ENCODE measurements at places on chromosomes 12 and 14.

- no peak for DNase-seq
Measured at GRCh38 chr14:76228138-76228537, 76.4 kb downstream of the GPATCH2L start.

DNA sequence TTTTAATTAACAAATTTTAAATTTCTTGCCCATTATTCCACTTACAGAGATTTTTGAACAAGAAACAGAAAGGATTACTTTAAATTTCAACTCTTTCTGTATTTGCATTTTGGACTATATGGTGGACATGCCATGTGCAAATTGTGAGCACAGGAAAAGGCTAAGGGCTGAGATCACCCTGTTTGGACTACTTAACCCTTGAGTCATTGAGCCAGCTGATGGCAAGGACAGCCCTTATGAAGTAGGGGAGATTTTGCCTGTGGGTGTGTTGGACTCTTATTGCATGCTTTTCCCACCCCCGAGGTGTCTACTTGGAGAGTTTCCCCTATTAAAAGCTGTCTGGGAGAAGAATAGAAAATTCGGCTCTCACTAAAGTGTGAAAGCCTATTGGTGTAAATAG is 17.2 kb downstream of the DERA start:
- no peak for DNase-seq

DNA sequence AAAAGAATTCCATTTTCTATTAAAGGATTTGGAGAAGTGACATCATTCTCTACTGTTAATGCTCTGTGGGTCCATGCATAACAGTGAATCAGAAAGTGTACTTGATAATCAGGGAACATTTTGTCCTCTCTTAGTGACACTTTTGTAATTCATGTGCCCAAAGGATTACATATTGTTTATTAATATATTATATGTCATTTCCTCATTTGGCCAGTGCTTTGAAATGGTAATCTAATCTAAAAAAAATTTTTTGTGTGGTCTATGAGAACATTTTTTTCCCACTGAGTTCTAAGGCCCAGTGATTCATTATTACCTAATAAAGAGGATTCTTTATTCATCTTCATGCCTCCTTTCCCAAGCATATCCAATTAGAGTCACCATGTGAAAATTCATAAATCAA is 79.7 kb upstream of the MYF6 start:
- DNase-seq, result no peak

DNA sequence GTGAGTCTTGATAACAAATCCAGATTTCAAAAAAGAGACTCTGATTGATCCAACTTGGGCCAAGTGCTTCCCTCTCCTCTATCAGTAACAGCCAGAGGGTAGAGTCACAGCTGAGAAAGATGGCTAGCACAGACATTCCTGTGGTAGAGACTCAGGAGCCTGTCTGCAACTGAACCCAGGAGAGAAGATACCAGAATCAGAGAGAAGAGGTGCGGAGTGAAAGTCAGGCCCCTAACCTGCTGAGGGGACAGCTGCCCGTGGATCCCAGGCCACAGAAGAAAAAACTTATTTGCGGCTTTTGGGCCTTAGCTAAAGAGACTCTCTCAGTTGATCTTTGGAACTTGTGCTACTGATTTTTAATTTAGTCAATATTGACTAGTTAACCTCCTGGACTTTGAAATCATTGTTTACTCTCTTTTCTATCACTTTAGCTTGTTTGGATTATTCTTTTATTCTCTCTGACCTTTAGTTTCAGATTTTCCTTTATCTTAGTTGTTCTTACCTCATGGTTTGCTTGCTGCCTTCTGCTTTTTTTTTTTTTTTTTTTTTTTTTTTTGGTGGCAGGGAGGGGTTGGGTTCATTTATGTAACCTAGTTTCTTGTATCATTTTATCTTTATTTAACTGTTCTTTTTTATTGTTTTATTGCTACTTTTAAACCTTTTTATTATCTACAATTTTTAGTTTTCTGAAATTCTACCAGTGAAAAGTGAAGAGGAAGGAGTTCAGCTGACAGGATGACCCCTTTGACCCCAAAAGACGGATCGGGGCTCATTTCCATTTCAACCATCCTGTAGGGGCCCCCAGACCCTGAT is 154.9 kb upstream of the KRR1 start:
- DNase-seq, result no peak

DNA sequence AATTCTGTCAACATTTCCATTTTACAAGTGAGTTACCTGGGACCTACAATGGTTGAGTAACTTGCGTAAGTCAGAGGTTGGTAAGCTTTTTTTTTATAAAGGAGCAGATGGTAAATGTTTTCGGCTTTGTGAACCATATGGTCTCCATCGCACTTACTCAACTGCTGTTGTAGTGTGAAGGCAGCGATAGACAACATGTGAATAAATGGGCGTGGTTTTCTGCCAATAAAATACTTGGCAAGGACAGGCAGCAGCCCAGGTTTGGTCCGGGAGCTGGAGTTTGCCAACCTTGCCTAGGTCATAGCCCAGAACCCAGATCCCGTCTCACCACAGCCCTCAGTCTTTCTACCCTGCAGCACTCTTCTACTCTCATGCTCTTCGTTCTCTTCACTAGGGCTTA is 6.3 kb downstream of the DDX55 start:
- no peak for DNase-seq

- DNase-seq, result no peak
Measured at GRCh38 chr12:92326877-92327276, 181.2 kb upstream of the BTG1 start.

GRCh38 chr12:89540586-89540985 is 14.7 kb upstream of the POC1B start:
- DNase-seq, result no peak

DNA sequence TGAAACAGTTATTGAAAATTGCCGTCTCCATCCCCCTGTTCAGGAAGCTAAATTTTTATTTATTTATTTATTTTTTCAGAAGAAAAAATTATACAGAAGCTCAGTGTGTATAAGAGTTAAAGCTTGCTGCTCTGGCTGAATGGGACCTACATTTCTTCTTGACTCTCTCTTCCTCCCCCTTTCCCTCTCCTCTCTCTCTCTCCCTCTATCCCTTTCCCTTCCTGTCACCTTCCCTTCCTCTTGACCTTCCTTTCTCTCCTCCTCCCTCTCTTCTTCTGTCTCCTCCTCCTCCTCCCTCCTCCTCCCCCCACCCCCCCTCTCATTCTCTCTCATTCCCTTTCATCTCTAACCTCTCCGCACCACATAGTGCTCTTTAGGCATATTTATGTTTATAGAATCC is 39.1 kb downstream of the APAF1 start:
- no peak for DNase-seq

DNA sequence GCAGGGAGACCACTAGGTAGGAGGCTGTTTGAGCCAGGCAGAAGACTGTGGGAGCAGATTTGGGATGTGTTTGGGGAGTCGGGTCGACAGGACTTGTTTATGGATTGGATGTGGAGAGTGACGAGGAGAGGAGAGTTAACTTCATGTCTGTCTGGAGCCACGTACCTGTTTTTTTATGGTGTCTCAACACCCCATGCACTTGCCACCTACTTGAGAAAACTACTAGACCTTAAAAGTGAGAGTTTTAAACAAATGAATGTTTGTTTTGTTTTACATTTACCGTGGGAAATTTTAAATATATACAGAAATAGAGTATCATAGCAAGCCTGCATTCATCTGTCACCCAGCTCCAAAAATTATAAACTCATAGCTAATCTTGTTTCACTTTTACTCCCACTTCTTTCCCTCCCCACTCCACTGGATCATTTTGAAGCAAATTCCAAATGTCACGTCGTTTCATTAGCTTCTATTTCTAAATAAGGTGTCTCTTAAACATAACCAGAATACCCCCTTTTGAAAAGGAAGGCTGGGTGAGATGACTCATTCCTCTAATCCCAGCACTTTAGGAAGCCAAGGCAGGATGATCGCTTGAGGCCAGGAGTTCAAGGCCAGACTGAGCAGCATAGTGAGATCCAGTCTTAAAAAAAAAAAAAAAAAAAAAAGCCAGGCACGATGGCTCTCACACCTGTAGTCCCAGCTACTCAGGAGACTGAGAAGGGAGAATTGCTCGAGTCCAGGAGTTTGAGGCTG is 136.2 kb downstream of the ANO6 start:
- no peak for DNase-seq

- DNase-seq, result no peak
Measured at GRCh38 chr12:57765003-57765697, 1.7 kb downstream of the CYP27B1 start.

GRCh38 chr14:95485222-95485819 is 31.1 kb downstream of the SYNE3 start:
- no peak for DNase-seq

- no peak for DNase-seq
Measured at GRCh38 chr12:79531518-79531917, 159.2 kb downstream of the PAWR start.

GRCh38 chr12:10170216-10170615 is 1.7 kb downstream of the OLR1 start:
- DNase-seq, result no peak

- no peak for DNase-seq
Measured at GRCh38 chr14:29459969-29460560, 467.6 kb downstream of the PRKD1 start.

DNA sequence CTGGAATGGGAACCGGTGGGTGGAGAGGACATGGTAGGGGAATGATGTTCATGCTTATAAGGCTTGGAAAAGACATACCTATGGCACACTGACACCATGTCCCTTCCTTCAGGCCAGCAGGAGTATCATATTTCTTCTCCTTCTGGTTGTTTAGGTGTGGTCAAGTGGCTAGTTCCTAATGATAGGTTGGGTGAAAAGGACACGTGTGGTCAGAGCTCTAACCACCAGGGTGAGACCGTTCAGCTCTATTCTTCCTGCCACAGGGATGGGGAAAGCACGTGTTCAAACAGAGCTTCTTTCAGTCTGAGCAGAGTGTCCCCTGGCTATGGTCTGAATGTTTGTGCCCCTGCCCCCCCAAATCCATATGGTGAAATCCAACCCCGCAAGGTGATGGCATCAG is 209.1 kb downstream of the PAX9 start:
- DNase-seq, result no peak

GRCh38 chr14:87898301-87898700 is 94.7 kb downstream of the GALC start:
- DNase-seq, result no peak

GRCh38 chr14:49553892-49554291 is 32.3 kb downstream of the RPS29 start:
- DNase-seq, result no peak

GRCh38 chr12:102763061-102763460 is 154.0 kb downstream of the PAH start:
- no peak for DNase-seq

- no peak for DNase-seq
Measured at GRCh38 chr12:16019136-16019535, 108.0 kb downstream of the DERA start.

- DNase-seq, result no peak
Measured at GRCh38 chr12:22355011-22355580, 20.6 kb upstream of the ST8SIA1 start.

Data from hypothalamus (tissue), 51 donors.